ENCODE measurements at places on chromosomes 1 and 21.

DNA sequence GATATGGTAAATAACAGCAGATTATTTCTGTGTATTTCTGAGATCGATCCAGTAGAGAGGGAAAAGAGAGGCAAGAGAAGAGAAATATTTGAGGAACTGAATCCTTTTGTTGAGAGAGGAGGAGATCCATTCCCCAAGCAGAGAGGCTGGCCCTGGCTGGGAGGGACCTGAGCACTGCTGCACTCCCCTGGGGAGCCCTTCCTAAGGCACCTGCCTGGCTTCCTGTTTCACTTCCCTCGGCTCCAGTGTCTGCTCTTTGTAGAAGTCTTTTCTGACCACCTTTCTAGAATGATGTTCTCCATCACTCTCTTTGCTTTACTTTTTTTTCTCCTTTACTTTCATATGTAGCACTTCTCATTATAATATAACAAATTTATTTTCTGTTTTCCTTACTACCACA lies 42.3 kb upstream of the SLC6A9 start:
- DNase-seq: no peak

DNA sequence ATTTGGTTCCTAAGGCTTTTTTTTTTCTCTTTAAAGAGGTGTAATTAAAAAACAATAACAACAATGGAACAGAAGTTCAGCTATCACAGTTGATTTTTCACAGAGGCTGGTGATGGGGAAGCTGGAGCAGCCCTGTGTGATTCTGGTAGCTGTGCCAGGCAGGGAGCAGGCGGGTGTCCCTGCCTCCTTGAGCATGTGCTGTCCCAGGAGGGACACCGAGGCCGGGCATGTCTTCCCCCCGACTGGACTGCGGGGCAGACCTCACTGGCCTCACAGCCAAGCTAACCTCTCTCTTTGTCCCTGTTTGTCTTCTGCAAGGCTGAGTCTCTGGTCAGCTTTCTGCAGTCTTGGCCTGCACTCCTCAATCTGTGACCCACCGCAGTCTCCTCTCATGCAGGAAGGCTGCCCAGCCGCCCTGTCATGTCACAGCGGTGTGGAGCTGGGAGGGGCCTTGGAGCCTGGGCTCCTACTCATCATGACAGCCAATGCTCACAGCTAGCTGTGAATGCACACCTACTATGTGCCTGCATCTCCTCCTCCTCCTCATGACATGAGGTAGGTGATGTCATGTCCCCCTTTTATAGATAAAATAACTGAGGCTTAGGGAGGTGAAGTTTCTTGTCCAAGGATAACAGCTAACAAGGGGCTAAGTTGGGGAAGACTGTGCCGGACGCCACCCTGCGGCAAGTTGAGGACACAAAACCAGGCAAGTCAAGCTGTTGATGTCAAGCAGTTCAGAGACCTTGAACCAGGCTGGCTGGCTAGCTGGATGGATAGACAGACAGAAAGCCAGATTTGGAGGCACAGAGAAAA lies 10.3 kb upstream of the ACTL8 start:
- DNase-seq: no peak

- DNase-seq: peak; percentile 89
These were observed 15.9 kb downstream of the ESPN start for GRCh38 chr1:6440198-6441126.

GRCh38 chr1:37393173-37394120 lies 80.9 kb upstream of the ZC3H12A start:
- no peak for DNase-seq

DNA sequence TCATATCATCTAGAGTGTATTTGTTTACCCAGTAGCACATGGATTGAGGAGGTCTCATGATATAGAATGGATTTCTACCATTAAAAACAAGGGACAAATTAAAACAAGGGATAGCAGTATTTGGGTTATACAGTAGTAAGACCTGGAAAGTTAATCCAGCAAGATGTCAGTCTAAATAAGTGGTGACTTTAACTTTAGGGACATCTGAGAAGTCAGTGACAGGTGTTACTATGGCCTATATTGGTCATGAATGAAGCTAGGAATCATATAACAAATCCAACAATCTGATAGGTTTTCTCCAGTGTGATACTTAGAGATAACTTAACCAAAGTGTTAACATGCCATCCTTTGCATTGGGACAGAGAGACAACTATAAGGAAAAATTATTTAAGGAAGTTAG lies 42.7 kb upstream of the DHCR24 start:
- DNase-seq: no peak

- DNase-seq: no peak
These were observed 22.6 kb downstream of the GON4L start for GRCh38 chr1:155834296-155834926.

GRCh38 chr1:36387141-36387949 lies 1.6 kb upstream of the STK40 start:
- no peak for DNase-seq

Data from upper lobe of right lung (tissue), 1 donor.